ENCODE measurements at places on chromosomes 7 and 10.

DNA sequence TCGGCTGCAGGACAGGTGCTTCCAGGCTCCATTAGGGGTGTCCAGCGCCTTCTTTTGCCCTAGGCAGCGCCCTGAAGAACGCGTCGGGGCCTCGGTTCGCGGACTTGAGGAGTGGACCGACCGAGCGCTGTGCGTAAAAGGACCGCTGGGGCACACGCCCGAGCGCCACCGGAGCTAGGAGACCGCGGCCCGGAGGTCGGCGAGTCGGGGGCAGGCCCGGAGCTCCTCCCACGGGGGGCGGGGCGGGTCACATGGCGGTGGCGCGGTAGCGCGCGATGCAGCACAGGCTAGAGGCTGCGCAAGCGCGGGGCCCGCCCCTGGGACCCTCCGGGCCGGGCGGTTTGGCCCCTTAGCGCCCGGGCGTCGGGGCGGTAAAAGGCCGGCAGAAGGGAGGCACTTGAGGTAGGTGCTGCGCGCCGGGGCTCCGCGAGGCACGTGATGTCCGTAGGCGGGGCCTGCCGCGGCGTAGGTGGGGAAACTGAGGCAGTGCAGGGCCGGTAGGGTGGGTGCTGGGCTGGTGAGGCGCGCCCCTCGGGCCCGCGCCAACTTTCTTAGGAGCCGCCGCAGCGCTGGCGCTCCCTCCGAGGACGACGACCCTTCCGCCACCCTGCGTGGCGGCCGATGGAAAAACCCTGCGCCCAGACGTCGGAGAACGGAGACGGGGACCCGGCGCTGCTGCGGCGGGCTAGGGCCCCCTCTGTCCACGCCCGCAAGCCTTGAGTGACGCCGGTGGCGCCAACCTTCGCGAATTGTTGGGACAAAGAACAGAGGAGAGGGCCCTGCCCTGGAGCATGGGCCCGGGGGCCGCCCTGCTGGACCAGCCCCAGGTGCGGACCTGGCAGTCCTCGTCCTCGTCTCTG lies at the start of gene PRXL2A:
TSS of gene PRXL2A (plus strand) at position 310 of the 860 bp plus-strand sequence. CDS start 11,917 bp downstream, outside the sequence.
- H3K4me3 ChIP-seq, result peak within 1 kb of the TSS; percentile 83
- peaks cover 20% of the 10 kb centered on the region for H3K4me1 ChIP-seq
- no peak within 1 kb of the TSS for H3K27ac ChIP-seq
- DNase-seq, result peak; percentile 93
- peaks cover 29% of the 10 kb centered on the region for H3K27me3 ChIP-seq

DNA sequence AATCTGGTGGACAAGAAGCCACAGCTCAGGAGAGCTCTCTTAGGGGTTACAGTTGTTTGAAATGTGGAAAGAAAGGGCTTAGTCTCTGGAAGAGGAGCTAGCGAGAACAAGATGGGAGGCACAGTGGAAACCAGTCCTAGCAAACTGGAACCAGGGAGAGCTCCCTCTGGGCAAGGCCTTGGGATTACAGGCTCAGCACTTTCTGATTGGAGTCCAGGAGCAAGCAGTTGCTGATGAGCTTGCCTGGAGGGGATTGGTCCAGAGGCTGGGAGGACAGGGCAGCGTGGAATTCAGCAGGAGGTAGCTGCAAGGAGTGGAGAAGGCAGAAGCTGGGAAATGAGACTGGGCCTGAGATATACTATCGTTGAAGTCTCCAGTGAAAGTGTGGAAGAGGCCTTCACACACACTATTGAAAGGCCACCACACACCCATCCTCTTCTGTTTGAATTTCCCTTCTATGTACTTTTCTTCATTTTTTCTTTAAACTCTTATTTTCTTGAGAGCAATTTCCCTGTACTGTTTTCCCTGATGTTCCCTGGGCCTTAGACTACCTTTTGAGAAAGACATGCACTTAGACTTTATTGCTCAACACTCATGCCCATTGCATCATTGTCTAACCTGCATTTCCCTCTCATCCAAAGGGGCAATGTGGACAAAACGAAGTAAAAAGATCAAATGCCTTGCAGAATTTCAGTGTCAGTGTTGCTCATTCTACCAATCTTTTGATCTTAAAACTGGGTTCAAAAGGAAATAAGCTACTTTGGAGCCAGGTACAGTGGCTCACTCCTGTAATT lies 57.8 kb upstream of the LANCL2 start:
- H3K4me1 ChIP-seq, result 0 out of 2 replicates have a peak, but pooled peaks cover 3% of the 10 kb centered on the region
- no peak overlapping the region for H3K4me3 ChIP-seq
- H3K27me3 ChIP-seq, result no peaks in the 10 kb centered on the region
- peak; percentile 51 for DNase-seq
- H3K27ac ChIP-seq, result no peak overlapping the region

DNA sequence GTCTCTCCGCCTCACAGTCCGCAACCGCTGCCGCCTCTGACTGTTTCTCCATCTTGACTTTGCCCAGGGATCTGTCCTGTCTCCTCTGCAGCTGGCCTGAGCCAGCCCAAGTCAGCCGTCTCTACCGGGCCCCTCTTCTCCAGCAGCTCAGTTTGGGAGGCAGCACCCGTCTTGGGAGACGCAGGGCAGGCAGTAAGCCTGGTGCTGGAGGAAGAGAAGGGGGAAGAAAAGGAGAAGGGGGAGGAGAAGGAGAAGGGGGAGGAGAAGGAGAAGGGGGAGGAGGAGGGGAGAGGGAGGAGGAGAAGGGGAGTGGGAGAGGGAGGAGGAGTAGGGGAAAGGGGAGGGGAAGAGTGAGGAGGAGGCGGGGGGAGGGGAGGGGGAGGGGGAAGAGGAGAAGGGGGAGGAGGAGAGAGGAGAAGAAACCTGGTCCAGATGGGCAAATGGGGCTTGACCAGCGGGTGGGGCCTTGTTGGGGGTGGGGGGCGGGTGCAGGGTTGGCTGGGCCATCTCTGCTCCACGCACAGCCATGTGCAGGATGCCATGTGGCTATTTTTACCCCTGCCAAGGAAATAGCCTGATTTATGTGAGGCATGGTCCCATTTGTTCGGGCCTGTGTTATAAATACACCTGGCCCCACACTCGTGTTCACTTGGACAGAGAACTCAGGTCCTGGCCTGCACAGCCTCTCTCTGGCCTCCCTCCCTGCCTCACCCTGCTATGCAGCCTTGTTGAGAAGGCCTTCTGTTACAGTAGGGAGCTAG lies 35.9 kb upstream of the FZD9 start:
- peaks cover 11% of the 10 kb centered on the region for H3K4me1 ChIP-seq
- peak overlapping the region; percentile 76 for H3K4me3 ChIP-seq
- no peaks in the 10 kb centered on the region for H3K27me3 ChIP-seq
- H3K27ac ChIP-seq, result no peak overlapping the region

DNA sequence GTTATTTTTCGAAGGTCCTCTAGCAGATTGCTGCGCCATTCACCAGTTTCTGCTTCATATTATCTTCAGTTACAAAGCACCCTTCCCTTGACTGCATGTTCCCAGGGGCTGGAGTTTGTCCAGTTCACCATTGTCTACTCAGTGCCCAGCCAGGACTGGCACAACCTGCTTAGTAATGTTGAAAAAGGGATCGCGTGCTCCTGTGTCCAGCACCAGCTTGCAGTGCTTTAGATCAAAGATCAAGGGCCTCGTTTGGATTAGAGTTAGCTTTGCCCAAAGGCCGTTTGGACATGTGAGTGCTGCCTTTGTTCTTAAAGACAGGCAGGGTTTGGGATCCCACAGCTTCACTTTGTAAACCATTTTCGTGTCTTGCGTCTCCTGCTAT lies 867 bp downstream of the ATP6V0E2 start:
- peaks cover 6% of the 10 kb centered on the region for H3K4me1 ChIP-seq
- no peaks in the 10 kb centered on the region for H3K36me3 ChIP-seq
- no peak overlapping the region for H3K27ac ChIP-seq
- H3K27me3 ChIP-seq, result peaks cover 24% of the 10 kb centered on the region
- peak overlapping the region; percentile 83 for H3K4me3 ChIP-seq

GRCh38 chr10:80075781-80076180 lies 2.7 kb upstream of the TMEM254 start:
- H3K4me3 ChIP-seq, result no peak overlapping the region
- H3K4me1 ChIP-seq, result peaks cover 11% of the 10 kb centered on the region
- no peaks in the 10 kb centered on the region for H3K27me3 ChIP-seq

DNA sequence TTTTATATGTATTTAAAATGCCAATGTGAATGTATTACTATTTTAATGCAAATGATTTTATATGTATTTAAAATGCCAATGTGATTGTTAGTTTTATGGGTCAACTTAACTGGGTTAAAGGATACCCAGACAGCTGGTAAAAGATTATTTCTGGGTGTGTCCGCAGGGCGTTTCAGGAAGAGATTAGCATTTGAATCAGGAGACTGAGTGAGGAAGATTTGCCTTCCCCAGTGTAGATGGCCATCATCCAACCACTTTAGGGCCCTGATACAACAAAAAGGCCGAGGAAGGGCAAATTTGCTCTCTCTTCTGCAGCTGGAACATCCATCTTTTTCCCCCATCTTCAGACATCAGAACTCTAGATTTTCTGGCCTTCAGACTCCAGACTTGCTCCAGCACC lies 116.2 kb downstream of the BAMBI start:
- no peak overlapping the region for H3K27ac ChIP-seq
- H3K36me3 ChIP-seq, result no peaks in the 10 kb centered on the region
- peaks cover 4% of the 10 kb centered on the region for H3K4me1 ChIP-seq
- H3K27me3 ChIP-seq, result no peaks in the 10 kb centered on the region
- no peak for DNase-seq
- no peak overlapping the region for H3K4me3 ChIP-seq

DNA sequence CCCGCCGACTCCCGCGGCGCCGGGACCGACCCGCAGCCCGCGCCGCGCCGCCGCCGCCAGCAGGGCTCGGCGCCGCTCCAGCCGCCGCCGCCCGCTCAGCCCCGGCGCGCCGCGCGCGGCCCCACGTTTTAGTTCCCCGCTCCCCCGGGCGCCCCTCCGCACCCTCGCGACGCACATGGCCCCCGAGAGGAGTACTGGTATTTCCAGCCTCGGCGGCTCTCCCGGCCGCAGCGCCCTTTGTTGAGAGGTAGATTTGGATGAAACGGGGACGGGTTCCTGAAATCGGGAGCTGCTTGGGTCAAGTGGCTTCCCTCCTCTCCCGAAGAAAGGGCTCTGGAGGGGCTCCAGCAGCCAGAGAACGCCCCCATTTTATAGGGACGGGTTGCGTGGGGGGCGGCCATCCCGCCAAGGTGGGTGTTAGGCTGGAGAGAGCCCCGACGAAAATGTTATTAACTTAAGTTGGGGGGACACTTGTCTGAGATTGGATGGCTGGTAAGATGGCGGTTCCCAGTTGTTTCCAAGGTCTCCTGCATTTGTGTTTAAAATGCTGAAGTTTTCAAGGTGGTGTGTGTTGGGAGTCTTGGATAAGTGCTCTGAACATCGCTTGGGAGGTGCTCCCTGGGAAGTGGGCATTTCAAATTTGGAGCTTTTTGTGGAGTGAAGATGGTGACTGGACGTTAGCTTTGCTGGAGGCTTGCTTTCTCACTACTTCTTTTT lies 1.2 kb downstream of the BMI1 start:
- peaks cover 81% of the 10 kb centered on the region for H3K27me3 ChIP-seq
- H3K27ac ChIP-seq, result no peak overlapping the region
- no peaks in the 10 kb centered on the region for H3K36me3 ChIP-seq
- H3K4me3 ChIP-seq, result peak overlapping the region; percentile 58

- H3K27ac ChIP-seq, result no peak overlapping the region
- H3K36me3 ChIP-seq, result no peaks in the 10 kb centered on the region
- no peaks in the 10 kb centered on the region for H3K4me1 ChIP-seq
- DNase-seq, result no peak
These were observed 67.3 kb upstream of the VOPP1 start for GRCh38 chr7:55639640-55640039.

DNA sequence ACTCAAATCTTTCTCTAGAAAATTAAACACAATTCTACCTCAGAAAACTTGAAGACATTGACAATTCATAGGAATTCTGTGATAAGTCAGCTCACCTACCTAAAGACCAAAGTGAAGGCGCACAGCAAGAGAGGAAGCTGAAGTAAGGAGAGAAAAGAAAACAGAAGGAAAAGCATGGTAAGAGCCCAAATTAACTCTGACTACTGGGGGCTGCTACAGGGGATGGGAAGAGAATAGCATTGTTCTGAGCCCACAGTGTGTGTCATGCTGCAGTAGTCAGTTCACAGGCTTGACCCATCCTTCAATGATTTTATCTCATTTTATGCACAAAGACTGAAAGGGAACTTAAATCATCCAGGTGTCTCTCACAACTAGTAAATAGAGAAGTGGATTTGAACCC lies 111.3 kb downstream of the PTEN start:
- no peaks in the 10 kb centered on the region for H3K27me3 ChIP-seq
- peaks cover 50% of the 10 kb centered on the region for H3K4me1 ChIP-seq
- peak overlapping the region; percentile 85 for H3K27ac ChIP-seq
- peak; percentile 43 for DNase-seq

GRCh38 chr7:674454-675410 lies 51.8 kb upstream of the DNAAF5 start:
- H3K4me3 ChIP-seq, result no peak overlapping the region
- H3K36me3 ChIP-seq, result peaks cover 8% of the 10 kb centered on the region
- no peak overlapping the region for H3K27ac ChIP-seq
- no peak for DNase-seq
- no peaks in the 10 kb centered on the region for H3K27me3 ChIP-seq

- no peak overlapping the region for H3K4me3 ChIP-seq
- H3K27ac ChIP-seq, result no peak overlapping the region
- no peaks in the 10 kb centered on the region for H3K27me3 ChIP-seq
- no peaks in the 10 kb centered on the region for H3K4me1 ChIP-seq
These were observed 20.6 kb upstream of the C10orf105 start for GRCh38 chr10:71740069-71740653.

DNA sequence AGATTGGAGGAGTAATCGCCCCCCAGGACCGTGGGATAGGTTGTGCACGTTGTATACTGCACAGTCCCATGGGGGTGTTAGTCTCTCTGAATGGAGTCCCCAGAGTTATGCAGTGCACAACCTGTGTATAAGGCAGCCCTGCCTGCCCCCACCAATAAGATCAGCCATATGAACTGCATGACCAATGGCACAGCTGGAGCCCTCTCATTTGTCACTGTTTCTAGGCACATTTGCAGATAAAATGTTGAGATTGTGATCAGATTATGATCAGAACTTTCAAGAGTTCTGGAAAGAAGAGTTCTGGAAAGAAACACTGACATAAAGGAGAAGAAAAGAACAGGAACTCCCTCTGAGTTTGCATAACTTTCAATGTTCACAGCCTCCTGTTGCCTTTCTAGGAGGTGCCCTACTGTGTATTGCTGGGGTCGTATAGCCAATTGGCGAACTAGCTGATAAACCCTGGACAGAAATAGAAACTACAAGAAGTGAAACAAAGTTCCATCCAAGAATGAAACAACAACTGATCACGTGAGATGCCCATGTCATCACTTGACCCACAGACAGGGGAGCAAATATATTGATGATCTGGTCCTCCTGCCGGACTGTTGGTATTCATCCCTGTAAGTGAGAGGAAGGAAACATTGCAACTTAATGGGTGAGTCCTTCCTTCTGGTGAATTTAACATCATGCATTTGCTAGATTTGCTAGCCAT lies 49.6 kb upstream of the TOMM7 start:
- H3K27me3 ChIP-seq, result no peaks in the 10 kb centered on the region
- no peaks in the 10 kb centered on the region for H3K36me3 ChIP-seq
- no peaks in the 10 kb centered on the region for H3K4me1 ChIP-seq
- DNase-seq, result no peak
